ENCODE measurements at places on chromosomes 12 and 14.

- no peak for DNase-seq
Measured at GRCh38 chr12:132151766-132152410, 7.6 kb downstream of the NOC4L start.

GRCh38 chr12:80807640-80808288 lies 91.1 kb downstream of the MYF5 start:
- DNase-seq: no peak

DNA sequence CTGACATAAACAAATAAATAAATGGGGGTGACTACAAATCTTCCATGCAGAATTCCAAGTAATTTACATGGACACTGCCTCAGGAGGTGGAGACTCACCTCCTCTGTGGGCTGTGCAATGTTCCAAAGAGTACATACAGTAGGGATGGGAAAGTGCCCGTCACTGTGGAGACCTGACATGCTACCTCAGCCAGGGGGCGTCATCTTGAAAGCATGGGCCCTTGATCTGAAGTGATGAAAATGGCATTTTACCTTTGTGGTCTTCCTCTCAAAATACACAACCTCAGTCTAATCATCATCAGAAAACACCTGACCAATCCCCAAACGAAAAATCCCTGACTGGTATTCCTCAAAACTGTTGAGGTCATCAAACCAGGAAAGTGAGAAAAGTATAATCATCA lies 48.4 kb downstream of the ANAPC7 start:
- no peak for DNase-seq

DNA sequence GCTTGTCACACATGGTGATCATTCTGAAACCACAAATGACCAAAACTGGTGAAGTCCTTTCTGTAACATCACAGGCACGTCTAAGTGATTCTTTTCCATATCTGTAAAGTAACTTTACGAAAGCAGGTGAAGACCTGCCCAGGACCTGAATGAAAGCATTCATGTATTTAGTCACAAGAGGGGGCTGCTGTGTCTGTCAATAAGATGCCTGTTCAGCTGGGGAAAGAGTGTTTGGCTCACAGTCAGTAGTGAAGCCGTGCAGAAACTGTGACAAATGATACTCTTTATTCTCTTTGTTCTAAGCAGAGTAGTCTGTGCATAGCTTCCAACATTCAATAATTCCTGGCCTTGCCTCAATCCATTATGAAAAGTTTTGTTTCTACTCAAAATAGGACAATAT lies 373.5 kb upstream of the OR4E1 start:
- DNase-seq: no peak

- DNase-seq: no peak
Measured at GRCh38 chr12:2125651-2126522, 73.1 kb downstream of the CACNA1C start.

DNA sequence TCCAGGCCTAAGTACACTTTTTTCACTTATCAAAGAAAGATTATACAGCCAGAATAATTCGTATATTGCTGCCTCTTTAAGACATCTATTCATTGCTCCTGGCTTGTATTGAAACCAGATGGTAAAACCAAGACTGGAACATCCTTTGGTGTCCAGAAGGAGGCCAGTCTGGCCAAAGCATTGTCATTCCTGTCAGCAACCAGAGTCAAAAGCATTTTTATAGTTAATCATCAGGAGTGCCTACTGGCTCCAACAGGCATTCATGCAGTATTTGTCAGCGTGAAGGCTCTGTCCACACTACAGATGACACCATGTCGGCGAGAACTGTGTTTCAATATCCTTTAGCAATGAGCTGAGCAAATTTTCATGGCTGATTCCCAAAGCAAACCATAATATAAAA lies 118.0 kb upstream of the G2E3 start:
- no peak for DNase-seq

DNA sequence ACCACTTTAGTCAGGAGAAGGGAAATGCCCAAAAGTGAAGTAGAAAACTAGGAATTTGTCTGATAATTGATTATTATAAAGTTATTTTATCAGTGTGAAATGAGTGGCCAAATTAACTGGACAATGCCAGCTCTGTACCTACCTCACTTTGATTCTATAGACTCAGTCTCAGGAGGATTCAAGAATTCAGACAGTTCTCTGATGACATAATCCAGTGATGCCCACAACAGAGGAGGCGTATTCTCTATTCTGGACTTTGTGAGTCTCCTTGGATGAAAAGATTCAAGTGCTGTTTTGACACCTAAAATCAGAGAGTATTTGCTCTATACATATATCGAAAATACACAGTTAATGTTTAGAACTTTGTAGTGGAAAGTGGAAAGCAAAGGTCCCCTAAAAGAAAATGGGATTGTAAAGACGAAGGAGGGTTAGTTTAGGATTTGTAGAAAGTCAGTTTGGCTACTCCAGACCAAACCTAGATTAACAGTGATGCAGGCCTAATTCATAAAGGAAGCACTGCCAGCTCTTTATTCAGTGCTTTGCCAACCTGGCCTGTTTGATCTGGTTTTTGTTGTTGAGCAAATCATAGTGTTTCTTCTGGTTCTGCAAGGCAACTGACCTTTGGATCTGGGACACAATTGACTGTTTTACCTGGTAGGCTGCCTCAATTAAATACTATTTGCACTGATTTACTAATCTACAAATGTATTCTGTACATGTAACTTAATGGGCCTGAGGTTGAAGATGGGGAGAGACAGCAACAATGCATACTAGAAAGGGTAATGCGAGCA lies 67.4 kb downstream of the DAD1 start:
- no peak for DNase-seq

DNA sequence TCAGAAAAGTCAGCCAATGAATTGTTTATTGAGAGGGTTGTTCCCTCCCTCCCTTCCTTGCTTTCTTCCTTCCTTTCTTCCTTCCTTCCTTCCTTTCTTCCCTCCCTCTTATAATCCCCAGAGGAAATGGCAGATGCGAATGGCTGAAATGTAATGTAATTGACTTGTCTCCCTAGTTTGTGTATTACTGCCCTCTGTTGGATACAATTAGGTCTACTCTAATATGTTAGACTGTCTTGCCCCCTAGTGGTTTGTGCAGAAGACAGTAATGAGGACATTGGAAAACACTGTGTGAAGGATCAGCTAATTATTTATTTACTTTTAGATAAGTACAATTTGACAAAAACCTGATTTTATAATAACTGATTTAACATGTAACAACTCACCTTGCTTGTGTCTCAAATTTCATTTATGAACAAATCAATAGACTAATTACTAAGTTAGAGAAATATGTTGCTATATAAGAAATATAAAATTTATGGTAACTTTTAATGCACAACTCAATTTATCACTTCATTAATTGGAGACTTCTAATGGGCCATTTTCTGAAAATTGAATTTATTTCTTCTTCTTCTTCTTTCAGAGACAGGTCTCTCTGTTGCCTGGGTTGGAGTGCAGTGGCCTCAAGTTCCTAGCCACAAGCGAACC lies 229.8 kb upstream of the LRIG3 start:
- DNase-seq: peak; percentile 43

GRCh38 chr14:68408680-68409079 lies 384.2 kb downstream of the ZFP36L1 start:
- DNase-seq: no peak

DNA sequence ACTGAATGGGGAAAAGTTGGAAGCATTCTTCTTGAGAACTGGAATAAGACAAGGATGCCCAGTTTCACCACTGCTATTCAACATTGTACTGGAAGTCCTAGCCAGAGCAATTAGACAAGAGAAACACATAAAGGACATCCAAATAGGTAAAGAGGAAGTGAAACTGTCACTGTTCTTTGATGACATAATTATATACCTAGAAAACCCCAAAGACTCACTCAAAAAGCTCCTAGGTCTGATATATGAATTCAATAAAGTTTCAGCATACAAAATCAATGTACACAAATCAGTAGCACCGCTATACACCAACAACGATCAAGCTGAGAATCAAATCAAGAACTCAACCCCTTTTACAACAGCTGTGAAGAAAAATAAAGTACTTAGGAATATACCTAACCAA lies 157.3 kb upstream of the DDHD1 start:
- DNase-seq: no peak

DNA sequence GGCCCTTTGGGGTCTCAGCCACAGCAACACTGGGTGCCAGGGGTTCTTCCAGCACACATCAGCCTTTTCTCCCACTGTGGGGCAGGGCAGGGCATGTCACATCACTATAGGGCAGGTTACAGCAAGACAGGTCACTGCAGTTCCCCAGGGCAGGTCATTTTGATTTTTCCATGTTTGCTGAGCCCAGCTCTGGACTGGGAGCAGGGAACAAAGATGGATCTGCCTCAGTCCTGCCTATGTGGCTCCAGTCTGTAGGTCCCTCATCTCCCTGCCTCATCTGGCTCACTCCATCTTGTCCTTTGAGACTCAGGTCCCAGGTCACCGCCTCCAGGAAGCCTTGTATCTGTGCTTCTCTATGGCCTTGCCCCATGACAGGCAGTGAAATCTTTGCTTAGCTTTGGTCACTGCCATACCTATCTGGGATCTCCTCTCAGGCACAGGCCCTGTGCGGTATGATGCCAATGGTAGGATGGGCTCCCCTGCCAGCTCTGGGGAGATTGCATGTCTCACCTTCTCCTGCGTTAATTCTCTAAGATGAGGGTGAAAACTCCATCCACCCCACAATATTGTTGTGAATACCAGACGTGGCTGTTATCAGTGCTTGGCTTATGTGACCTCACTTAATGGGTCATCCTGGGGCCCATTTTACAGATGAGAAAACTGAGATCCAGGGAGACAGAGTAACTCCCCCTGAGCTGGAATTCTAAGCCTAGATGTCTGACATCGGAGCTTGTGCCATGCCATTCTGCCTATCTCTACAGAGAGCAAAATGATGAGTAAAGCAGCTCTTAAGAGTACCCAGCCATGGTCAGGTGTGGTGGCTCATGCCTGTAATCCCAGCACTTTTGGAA lies 1.5 kb downstream of the SERPINA6 start:
- no peak for DNase-seq

DNA sequence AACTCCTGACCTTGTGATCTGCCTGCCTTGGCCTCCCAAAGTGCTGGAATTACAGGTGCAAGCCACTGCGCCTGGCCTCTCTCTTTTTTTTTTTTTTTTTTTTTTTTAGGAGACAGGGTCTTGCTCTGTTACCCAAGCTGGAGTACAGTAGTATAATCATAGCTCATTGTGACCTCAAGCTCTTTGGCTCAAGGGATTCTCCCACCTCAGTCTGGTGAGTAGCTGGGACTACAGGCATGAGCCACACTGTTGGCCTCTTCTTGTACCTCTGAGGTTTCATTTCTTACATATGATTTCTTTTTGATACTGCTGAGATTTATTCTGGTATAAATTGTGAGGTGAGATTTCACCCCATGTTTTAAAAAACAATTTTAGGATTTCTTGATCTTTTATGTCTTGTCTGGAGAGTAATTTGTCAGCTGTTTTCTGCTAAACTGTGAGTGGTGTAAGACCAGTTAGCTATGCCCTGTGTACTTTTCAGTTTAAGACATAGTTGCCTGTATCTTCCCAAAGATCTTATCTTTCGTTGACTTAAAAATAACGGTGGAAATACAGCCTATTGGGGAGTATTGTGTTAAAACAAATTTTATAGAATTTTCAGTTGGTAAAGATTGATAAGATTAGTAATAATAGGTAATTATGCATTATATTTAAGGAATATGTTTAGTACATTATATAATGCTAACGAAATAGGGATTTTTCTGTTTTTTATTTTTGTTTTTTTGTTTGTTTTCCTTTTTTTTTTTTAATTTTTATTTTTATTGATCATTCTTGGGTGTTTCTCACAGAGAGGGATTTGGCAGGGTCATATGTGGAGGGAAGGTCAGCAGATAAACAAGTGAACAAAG lies 31.7 kb downstream of the WDR20 start:
- no peak for DNase-seq

GRCh38 chr12:13211191-13211858 lies 14.8 kb downstream of the EMP1 start:
- no peak for DNase-seq

- DNase-seq: no peak
Measured at GRCh38 chr12:124241776-124242528, 52.9 kb upstream of the RFLNA start.

- no peak for DNase-seq
Measured at GRCh38 chr12:80320121-80320678, 123.8 kb upstream of the PTPRQ start.

- DNase-seq: no peak
Measured at GRCh38 chr12:131132118-131132892, 178.6 kb downstream of the ADGRD1 start.

DNA sequence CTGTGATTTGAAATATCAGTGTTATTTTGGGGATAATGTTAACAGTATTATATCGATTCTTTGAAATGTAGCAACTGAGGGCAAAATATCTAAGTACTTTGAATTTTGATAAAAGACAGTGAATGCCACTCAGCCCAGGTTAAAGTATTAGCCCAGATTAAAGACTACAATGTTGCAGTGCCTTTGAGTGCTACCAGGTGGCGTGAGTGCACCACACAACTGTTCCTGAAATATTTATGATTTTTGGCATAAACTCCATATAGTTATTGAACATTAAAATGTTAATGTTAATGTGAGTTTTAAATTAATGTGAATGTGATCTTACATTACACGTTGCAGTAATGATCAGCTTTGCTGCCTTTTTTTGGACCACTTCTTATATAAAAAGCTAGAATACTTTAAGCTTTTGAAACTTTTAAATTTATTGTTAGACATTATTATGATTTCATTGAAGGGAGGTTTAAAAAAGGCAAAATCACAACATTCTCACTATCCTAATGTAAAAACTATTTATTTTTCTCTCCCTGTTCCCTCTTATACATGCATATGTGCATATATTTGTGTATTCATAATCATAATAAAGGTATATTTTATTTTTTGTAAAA lies 22.5 kb downstream of the MRPS35 start:
- DNase-seq: peak; percentile 4

- no peak for DNase-seq
Measured at GRCh38 chr14:62722406-62722805, 322.9 kb downstream of the KCNH5 start.

DNA sequence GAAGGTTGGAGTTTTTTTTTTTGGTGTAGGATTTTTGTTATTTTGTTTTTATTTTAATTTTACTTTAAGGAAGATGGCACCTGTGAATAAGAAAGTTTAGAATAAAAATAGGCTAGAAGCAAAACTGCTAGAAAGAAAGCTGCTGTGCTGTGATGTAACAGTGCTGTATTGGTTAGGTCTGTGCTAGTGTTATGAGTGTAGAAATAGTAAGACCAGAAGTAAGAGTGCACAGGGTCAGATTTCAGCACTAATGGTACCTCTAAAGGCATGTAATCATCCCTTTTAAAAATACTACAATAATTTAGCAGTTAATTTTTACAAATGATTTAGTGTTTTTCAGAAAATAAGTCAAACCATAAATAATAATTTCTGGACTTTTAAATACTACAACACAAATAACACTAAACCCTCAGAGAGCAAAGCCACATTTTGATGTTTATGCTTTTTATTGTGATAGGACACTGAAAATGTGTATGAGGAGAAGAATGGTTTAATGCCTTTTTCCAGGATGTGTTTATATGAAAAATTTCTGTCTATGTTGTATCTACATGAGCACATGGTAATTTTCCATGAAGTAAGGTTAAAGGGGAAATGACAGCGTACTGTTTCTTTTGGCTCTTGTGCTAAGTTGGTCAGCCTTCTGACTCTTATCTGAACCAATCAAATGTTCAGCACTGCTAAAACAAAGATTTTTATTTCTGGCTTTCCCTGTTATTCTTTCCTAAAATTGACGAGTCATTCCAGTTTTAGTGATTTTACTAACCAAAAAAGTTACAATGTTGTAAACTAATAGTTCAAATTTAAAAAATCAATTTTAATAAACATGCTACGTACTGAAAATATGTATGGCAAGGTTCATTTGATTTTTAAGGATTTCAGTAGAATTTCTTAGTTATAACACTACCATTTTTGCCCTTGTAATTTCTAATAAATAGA lies 96.1 kb downstream of the PPHLN1 start:
- peak; percentile 16 for DNase-seq

Measured in AG04450 (cell line).